ENCODE measurements at places on chromosomes 7 and 10.

DNA sequence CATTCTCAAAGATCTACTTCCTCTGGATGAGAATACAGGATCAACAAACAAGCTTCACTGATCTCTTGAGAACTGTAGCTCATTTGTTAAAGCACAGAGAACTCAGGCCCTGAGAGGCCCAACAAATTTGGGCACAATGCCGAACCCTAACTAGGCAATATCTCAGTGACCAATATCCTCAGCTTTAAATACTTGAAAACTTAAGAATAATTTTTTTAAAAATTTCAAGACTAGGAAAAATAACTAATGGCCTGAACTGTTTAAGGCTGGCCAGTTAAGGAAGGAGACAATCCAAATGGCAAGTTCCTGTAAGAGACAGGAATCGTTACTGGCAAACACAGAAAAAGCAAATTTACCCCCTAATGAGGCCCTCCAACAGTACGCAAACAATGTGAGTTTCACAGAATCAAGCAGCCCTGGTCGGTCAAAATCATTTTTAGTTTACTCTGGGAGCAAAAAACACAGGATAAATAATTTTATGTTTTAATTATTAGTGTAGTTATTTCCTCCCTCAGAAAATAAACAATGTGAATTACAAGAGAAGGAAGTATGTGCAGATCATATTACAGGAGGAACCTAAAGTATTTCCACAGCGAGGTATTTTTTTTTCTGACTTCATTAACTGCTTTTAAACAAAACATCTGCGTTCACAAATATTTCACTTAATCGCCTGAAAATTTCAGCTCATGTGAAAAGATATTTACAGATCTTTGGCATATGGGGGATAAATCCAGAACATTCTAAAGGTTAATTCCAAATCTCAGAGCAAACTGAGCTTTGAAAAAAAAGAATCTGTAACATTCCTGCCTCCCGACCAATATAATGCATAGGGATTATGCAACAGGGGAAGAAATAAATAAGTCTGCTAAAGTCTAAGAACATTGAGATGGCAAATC is 39.5 kb downstream of the NT5C2 start:
- peaks cover 12% of the 10 kb centered on the region for H3K36me3 ChIP-seq
- peak overlapping the region; percentile 31 for H3K4me3 ChIP-seq
- peak overlapping the region; percentile 99 for H3K27ac ChIP-seq
- DNase-seq = no peak
- H3K27me3 ChIP-seq = no peaks in the 10 kb centered on the region
- H3K4me1 ChIP-seq = peaks cover 28% of the 10 kb centered on the region

DNA sequence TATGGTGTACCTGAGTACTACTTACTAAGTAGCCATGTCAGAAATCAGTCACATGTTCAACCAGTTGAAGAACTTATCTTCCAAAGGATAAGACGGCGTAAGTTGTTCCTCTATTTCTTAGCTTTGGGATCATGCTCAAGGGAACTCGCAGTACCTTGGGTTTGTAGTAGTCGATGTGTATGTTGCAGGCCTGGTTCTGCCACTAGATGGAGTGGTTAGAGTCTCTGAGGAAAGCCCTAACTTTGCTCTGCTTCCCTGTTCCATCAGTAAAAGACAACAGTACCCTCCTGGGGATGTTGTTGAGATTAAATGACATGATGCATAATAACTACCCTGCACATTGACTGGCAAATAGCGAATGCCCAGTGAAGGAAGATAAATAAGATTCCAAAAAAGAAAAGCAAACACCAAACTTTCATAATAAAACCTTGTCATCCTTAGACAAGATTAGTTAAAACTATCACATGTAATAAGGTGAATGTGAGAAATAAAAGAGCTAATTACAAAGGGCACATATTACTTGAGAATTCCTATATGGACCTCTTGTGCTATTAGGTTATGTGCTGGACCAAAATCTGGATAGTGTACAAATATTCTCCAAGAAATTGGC is 165.9 kb downstream of the ABCA13 start:
- peaks cover 8% of the 10 kb centered on the region for H3K4me1 ChIP-seq
- H3K4me3 ChIP-seq = no peak overlapping the region
- H3K27me3 ChIP-seq = no peaks in the 10 kb centered on the region
- no peak overlapping the region for H3K27ac ChIP-seq
- H3K36me3 ChIP-seq = no peaks in the 10 kb centered on the region
- DNase-seq = peak; percentile 45

DNA sequence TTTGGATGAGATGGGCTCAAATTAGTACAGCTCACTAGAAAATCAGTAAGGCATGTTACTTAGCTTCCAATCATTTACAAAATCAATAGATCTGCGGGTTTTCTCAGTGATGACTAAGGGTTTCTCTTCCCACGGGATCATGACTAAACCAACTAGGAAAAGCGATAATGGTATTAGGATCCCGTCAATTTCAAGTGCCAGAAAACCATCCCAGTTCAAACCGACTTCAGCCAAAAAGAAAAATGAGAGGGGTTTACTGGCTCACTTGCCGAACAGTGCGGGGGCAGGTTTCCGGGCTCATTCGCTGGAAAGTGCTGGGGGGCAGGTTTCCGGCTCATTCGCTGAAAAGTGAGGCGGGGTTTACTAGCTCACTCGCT is 62.1 kb upstream of the LYZL2 start:
- peaks cover 34% of the 10 kb centered on the region for H3K4me1 ChIP-seq
- H3K27me3 ChIP-seq = no peaks in the 10 kb centered on the region
- no peaks in the 10 kb centered on the region for H3K36me3 ChIP-seq
- no peak for DNase-seq

DNA sequence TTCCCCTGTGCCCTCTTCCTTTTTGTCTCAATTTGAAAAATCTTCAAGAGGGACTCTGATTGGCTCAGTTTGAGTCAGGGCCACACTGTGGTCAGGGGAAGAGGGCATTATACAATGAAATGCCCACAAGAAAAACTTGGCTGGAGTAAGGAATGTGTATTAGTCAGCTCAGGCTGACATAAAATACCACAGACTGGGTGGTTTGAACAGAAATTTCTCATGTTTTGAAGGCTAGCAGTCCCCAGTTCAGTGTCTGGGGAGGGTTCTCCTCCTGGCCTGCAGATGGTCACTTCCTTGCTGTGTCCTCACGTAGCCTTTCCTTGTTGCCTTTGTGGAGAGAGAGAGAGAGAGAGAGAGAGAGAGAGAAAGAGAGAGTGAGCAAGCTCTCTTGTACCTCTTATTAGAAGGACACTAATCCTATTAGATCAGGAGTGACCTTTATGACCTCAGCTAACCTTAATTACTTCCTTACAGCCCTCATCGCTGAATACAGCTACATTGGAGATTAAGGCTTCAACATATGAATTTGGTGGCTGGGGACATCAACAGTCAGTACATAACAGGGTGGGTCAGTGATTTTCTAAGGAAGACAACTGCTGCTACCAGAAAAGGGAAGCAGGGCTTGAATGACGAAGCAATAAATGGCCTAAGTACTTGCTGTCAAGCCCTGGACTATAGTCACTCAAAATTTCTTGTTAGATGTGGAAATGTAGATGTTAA is 25.8 kb upstream of the FAM13C start:
- no peak for DNase-seq
- H3K4me1 ChIP-seq = peaks cover 13% of the 10 kb centered on the region
- no peaks in the 10 kb centered on the region for H3K36me3 ChIP-seq
- no peaks in the 10 kb centered on the region for H3K27me3 ChIP-seq
- no peak overlapping the region for H3K4me3 ChIP-seq
- H3K27ac ChIP-seq = no peak overlapping the region

DNA sequence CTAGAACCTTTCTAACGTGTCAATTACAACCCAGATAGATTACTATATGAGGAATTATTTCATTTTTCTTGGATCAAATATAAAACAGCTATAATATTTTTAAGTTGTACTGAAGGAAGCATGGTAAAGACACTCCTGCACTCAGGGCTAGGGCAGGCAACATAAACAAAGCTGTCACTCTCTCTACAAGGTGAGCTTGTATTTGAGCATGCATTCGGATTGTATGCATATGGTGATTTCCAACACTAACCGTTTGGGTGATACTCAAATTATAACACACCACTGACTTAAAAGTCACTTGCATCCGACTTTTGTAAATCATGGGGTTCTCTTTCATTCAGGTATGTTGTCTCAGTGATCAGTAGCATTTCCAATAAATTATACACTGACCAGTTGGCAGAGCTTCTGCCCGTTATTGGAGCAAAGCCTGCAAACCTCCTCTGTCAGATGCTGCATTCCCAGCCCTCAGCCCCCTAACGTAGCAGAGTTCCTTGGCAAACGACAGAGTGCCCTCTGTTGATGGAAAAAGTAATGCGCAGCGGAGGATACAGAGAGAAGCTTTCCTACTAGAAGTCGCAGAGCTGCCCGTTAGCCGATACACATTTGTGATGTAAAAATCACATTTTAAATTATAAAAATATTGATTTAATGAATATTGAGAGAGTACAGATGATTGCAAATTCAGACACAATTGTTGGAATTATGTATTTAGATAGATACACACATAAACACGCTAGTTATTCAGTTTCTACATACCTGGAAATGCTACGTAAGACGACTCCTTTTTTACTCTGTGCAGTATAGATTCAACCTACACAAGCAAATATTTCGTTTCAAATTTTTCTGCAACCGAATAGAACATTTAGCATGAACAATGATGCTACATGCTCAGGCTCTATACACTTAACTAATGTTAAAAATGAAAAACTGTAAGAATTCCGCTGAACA is 173.9 kb upstream of the SP4 start:
- peak; percentile 82 for DNase-seq
- H3K27me3 ChIP-seq = no peaks in the 10 kb centered on the region
- H3K4me1 ChIP-seq = peaks cover 58% of the 10 kb centered on the region
- H3K27ac ChIP-seq = no peak overlapping the region

- no peak overlapping the region for H3K27ac ChIP-seq
- no peaks in the 10 kb centered on the region for H3K4me1 ChIP-seq
- peaks cover 44% of the 10 kb centered on the region for H3K36me3 ChIP-seq
- DNase-seq = no peak
- no peak overlapping the region for H3K4me3 ChIP-seq
These were observed 272.8 kb upstream of the TCERG1L start for GRCh38 chr10:131584287-131584686.

GRCh38 chr7:12623885-12624498 is 53.5 kb downstream of the SCIN start:
- no peaks in the 10 kb centered on the region for H3K36me3 ChIP-seq
- DNase-seq = no peak
- no peaks in the 10 kb centered on the region for H3K27me3 ChIP-seq
- H3K4me1 ChIP-seq = peaks cover 5% of the 10 kb centered on the region
- H3K4me3 ChIP-seq = no peak overlapping the region

GRCh38 chr7:5694221-5694754 is 87.2 kb downstream of the RNF216 start:
- peaks cover 14% of the 10 kb centered on the region for H3K4me1 ChIP-seq
- H3K4me3 ChIP-seq = no peak overlapping the region
- no peaks in the 10 kb centered on the region for H3K36me3 ChIP-seq
- no peaks in the 10 kb centered on the region for H3K27me3 ChIP-seq

DNA sequence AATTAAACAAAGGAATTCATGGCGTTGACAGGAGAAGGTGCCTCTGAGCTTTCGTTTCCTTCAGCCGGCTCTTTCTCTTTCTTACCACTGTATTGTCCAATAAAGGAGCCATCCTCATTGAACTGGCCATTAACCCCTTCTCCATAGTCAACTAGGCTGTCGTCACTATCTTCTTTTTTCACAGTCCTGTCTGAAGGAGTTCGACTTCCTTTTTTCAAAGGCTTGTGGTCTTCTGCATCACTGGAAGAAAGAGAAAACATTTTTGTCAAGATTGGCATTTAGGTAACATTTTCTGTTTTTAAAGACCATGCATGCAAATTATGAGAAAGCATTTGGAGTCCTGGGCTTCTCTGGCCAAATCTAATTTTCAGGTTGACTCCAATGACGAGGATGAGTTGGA is 19.7 kb upstream of the LAMB4 start:
- no peak for DNase-seq
- no peaks in the 10 kb centered on the region for H3K36me3 ChIP-seq
- H3K27ac ChIP-seq = no peak overlapping the region

DNA sequence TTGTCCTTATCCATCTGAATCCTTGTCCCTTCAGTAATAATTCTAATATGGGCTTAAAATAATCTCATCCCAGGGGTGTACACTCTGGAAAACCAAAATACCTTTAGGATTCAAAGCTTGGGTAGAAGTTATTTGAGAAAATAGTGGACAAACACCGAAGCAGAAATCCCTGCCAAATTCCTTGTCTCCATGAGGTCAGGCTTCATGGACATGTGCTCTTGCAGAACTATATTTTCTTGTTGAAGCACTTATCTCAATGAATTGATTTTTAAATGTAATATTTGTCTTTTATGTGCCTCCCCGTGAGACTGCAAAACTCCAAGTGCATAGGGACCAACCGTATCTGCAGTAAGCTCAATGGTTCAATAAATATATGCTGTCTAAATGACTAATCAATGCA is 1153.3 kb upstream of the AUTS2 start:
- DNase-seq = no peak
- 0 out of 2 replicates have a peak, but pooled peaks cover 2% of the 10 kb centered on the region for H3K27me3 ChIP-seq
- no peaks in the 10 kb centered on the region for H3K36me3 ChIP-seq
- no peak overlapping the region for H3K27ac ChIP-seq

DNA sequence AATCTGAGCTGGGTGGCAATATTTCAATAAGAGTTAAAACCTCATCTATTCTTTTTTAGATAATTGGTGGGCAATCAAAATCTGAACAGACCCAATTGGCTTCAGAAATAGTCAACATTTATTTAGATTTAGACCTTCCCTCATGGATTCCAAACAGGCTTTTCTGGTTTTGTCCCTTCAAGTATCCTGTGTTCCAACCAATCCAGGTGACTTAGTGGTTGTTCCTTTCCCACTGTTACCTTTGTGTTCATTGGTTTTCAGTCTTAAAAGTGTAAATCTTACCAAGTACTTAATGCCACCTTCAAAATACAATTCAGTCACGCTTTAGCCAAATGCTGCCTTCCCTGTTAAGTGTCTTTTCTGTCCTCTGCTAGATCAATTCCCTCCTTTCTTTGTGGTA is 85.9 kb downstream of the AHR start:
- peak overlapping the region; percentile 1 for H3K27ac ChIP-seq
- peaks cover 47% of the 10 kb centered on the region for H3K4me1 ChIP-seq
- DNase-seq = no peak
- H3K36me3 ChIP-seq = peaks cover 12% of the 10 kb centered on the region

GRCh38 chr7:50472427-50472826 is 22.3 kb upstream of the FIGNL1 start:
- H3K27ac ChIP-seq = no peak overlapping the region
- DNase-seq = no peak
- no peaks in the 10 kb centered on the region for H3K36me3 ChIP-seq

GRCh38 chr7:438361-438760 is 81.3 kb downstream of the PDGFA start:
- H3K4me1 ChIP-seq = peaks cover 18% of the 10 kb centered on the region
- no peak for DNase-seq
- no peaks in the 10 kb centered on the region for H3K36me3 ChIP-seq
- H3K27me3 ChIP-seq = no peaks in the 10 kb centered on the region
- no peak overlapping the region for H3K4me3 ChIP-seq
- no peak overlapping the region for H3K27ac ChIP-seq

- no peak overlapping the region for H3K27ac ChIP-seq
- peaks cover 4% of the 10 kb centered on the region for H3K36me3 ChIP-seq
- no peaks in the 10 kb centered on the region for H3K27me3 ChIP-seq
- no peak overlapping the region for H3K4me3 ChIP-seq
These were observed 37.8 kb upstream of the FXYD4 start for GRCh38 chr10:43333653-43334052.

GRCh38 chr10:112672706-112673105 is 225.7 kb downstream of the VTI1A start:
- H3K27ac ChIP-seq = no peak overlapping the region
- no peaks in the 10 kb centered on the region for H3K27me3 ChIP-seq
- no peak for DNase-seq
- no peaks in the 10 kb centered on the region for H3K36me3 ChIP-seq
- peaks cover 52% of the 10 kb centered on the region for H3K4me1 ChIP-seq

Measured in WTC11 (cell line).